ENCODE measurements at places on chromosomes 3 and 15. TPM values are rescaled to one million over a fixed set of nuclear protein-coding genes. Genes with fewer than 3 reads are reported as not detected.

GRCh38 chr3:139296141-139296718 lies 47.6 kb upstream of the MRPS22 start:
- no peaks in the 10 kb centered on the region for H3K27me3 ChIP-seq
- H3K4me1 ChIP-seq: no peaks in the 10 kb centered on the region
- no peak overlapping the region for H3K4me3 ChIP-seq
- no peak overlapping the region for H3K27ac ChIP-seq
- DNase-seq: no peak

DNA sequence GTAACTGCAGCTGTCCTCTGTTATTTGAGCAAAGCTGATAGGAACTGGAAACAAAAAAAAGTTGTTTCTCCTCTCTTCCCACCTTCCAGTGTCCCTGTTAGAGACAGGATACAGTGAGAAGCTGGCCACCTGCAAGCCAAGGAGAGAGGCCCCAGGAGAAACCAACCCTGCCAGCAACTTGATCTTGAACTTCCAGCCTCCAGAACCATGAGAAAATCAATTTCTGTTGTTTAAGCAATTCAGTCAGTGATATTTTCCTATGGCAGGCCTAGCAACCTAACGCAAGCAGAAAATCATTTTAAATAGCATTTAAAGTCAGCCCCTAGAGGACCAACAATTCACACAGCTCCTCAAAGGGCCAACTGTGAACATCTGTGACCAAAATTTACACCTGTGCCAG lies 291.3 kb downstream of the OXSM start:
- H3K4me1 ChIP-seq: no peaks in the 10 kb centered on the region
- no peaks in the 10 kb centered on the region for H3K27me3 ChIP-seq
- no peak overlapping the region for H3K4me3 ChIP-seq
- H3K36me3 ChIP-seq: no peaks in the 10 kb centered on the region

- no peaks in the 10 kb centered on the region for H3K27me3 ChIP-seq
- no peak overlapping the region for H3K27ac ChIP-seq
- DNase-seq: no peak
- no peak overlapping the region for H3K4me3 ChIP-seq
- no peaks in the 10 kb centered on the region for H3K4me1 ChIP-seq
These were observed 46.4 kb downstream of the ZNF106 start for GRCh38 chr15:42444415-42445063.

DNA sequence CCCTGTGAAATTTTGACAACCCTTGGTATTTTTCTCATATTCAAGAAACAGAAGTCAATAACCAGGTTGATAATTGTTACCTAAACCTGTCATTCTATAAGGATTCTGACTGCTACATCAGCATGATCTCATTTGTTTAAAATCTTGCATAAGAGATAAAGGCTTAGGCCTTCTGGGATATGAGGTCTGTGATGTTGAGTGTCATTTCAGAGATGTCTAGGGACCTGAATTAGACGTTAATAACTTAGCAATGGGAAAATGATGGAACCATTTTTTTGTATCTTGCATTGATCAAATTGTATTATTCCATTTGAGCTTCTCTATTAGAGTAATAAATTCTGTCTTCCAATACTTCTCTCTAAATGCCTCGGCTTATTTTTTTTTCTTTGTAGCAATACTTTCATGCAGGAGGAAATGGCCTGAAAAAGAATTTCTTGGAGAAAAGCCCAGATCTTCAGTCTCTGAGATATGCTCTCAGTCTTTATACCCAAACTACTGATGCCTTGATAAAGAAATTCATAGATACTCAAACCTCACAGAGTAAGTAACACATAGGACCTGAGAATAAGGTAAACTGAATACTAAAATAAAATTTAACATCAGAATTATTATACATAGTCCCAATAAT lies 589.3 kb downstream of the UNC13C start:
- no peak overlapping the region for H3K4me3 ChIP-seq
- no peak for DNase-seq
- H3K36me3 ChIP-seq: no peaks in the 10 kb centered on the region
- H3K27ac ChIP-seq: no peak overlapping the region
- no peaks in the 10 kb centered on the region for H3K4me1 ChIP-seq
- no peaks in the 10 kb centered on the region for H3K27me3 ChIP-seq

DNA sequence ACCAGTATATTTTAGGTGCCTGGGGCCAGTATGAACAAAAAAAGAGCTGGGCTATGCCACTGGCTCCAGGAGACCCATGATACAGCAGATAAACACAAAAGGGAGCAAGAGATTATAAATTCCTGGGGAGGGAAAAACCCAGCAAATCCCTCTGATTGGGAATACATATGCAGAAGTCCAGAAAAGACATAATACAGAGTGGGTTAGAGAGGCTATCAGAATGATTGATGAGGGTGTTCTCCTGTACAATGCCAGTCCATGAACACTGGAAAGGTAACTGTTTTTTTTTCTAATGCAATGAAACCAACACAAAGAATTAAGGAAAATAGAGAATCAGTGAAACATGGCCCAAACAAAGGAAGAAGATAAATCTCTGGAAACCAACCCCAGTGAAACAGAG lies 5.4 kb upstream of the VPS39 start:
- no peak overlapping the region for H3K27ac ChIP-seq
- H3K4me1 ChIP-seq: 0 out of 2 replicates have a peak, but pooled peaks cover 1% of the 10 kb centered on the region
- no peak overlapping the region for H3K4me3 ChIP-seq
- H3K36me3 ChIP-seq: peaks cover 19% of the 10 kb centered on the region
- H3K27me3 ChIP-seq: no peaks in the 10 kb centered on the region

The VIPR1 gene
- total RNA-seq: 0.29 TPM

The GOLGA6L6 gene
- not detected for total RNA-seq

DNA sequence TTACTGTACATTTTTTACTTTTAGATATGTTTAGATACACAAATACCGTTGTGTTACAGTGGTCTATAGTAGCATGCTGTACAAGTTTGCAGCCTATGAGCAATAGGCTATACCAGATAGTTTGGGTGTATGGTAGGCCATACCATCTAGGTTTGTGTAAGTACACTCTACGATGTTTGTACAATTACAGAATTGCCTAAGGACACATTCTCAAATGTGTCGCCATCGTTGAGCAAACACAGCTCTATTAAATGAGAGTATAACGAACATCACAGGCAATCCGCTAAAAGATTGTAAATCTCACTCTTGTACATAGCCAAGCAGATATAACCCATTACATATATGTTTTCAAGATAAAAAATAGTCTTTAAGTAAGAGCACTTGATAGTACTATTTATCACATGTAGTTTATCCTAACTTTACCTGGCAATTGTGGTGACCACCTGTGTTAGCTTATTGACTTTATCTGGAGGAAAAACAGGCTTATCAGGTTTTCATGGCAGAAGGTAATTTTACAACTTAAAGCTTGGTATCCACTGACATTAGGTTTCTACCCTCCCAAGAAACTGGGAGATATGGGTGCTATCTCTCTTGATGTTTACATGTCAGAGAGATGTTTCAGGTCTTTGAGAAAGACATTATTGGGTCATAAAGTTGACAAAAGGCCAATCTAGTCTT lies 898.7 kb downstream of the NSUN3 start:
- H3K36me3 ChIP-seq: no peaks in the 10 kb centered on the region
- H3K27me3 ChIP-seq: no peaks in the 10 kb centered on the region
- H3K4me3 ChIP-seq: no peak overlapping the region
- H3K27ac ChIP-seq: no peak overlapping the region
- no peaks in the 10 kb centered on the region for H3K4me1 ChIP-seq

GRCh38 chr3:170044271-170044670 lies 6.5 kb downstream of the GPR160 start:
- peaks cover 1% of the 10 kb centered on the region for H3K27me3 ChIP-seq
- peaks cover 43% of the 10 kb centered on the region for H3K4me1 ChIP-seq
- H3K4me3 ChIP-seq: peak overlapping the region; percentile 53
- DNase-seq: no peak

The TRIM59 gene
- total RNA-seq: 27.2 TPM

- DNase-seq: no peak
- H3K4me1 ChIP-seq: no peaks in the 10 kb centered on the region
- H3K27me3 ChIP-seq: no peaks in the 10 kb centered on the region
- H3K36me3 ChIP-seq: no peaks in the 10 kb centered on the region
These were observed 45.2 kb downstream of the ZNF385D start for GRCh38 chr3:21705769-21706168.
